ENCODE measurements at places on chromosomes 12 and 14. TPM values are rescaled to one million over a fixed set of nuclear protein-coding genes. Genes with fewer than 3 reads are reported as not detected.

MIP gene
- total RNA-seq = not detected

SYT10 gene
- not detected for total RNA-seq

GRCh38 chr14:101588286-101588975 is 27.1 kb downstream of the DIO3 start:
- no peak for DNase-seq

GRCh38 chr12:100926669-100927248 is 132.2 kb downstream of the ANO4 start:
- peak; percentile 25 for DNase-seq

GRCh38 chr12:118013283-118013682 is 3.2 kb upstream of the RFC5 start:
- no peak for DNase-seq

Data from LHCN-M2 (cell line).